ENCODE measurements at places on chromosomes 2 and 18.

DNA sequence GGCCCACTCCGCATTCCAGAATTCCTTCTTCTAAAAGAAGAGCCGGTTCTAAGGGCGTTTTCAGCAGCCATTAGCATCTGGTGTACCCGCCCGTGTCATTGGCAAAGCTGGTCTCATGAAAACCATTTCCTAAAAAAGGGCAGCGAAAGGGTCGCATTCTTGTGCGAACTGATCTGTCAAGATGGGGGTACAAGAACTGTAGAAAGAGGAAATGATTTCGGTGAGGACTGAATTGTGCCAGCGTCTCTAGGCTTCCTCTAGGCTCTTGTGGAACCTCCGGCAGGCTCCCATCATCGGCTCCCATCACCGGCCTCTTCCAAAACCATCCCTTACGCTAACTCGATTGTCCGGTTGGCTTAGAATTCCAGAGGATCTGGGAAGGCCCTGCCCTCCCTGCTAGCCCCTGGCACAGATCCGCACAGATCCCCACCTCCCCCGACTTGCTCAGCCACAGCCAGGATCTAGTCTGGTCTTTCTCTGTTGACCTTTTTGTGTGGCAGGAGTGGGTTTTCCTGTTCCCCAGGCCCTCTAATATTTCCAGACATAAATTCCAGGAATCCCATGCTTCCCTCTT is 1.3 kb downstream of the RAB31 start:
- no peak for DNase-seq

- no peak for DNase-seq
Measured at GRCh38 chr2:226063704-226064440, 664.4 kb downstream of the NYAP2 start.

- DNase-seq = no peak
Measured at GRCh38 chr2:155379494-155379893, 681.0 kb downstream of the KCNJ3 start.

DNA sequence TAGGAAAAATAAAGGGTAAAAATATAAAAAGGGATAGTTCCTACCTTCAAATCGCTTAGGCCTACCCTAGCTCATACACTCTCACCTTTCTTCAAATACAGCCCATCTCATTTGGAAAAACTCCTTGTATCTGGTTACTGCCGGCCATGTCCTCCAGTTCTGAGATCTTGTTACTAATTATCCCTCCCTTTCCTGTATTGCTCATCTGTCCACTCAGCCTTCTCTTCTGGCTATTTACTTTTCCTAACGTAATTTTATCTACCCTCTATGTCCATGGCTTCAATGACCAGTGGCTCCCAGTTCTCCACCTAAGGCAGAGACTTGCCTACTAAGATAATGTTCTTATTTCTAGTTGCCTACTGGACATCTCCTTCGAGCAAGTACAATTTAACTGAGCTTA is 342.9 kb upstream of the ACVR2A start:
- DNase-seq = no peak

Data from stimulated activated CD4-positive, alpha-beta T cell treated with anti-CD3 and anti-CD28 coated beads, Interleukin-2, amount 100 ng/mL, for 24 hours (primary cell).